ENCODE measurements at places on chromosomes 4 and X.

DNA sequence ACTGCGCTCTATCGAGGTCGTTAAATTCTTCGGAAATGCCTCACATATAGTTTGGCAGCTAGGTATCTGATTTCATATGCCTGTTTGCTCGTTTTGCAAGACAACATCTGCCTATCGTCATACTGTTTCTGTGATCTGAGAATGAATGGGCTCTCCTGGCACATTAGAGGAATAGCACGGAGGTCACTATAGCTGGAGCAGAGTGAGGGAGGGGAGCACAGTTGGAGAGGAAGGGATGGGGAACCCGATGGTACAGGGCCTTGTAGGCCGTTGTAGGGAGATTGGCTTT, 552 bp downstream of the IKBKG start:
- DNase-seq, result no peak

- DNase-seq, result no peak
Measured at GRCh38 chrX:44873415-44874276, 658 bp downstream of the KDM6A start.

DNA sequence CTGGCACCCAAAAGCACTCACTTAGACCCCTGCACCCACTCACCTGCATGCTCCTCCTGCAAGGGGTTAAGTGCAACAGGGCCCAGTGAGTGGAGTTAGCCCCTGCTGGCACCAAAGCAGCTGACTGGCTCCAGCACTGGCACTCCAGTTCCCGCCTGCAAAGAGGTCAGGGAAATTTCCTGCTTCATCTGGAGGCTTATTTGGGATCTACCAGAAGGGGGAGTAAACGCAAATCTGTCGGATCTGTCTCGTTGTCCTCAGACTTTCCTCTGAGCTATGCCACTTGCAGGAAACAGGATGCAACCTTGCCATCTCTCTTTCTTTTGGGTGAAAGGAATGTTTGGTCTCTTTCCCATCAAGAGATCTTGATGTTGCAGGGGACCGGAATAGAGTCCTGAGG, 435.6 kb downstream of the PCDH10 start:
- peak; percentile 4 for DNase-seq

DNA sequence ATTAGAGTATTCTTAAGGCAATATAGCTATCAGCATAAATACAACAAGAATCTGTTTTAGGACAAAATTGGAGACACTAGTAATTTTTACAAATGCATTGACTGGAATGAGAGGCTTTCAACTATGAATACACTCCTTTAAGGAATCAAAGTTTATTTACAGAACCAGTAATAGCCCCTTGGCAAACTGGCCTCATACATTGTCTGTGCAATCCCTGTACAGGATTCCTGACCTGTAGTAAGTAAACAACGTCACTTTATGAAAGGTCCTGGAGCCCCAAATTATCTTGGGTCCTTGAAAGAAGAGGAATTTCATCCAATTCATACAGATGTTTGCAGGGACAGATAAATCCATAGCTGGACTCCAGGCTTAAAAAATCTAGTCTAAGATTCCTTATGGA, 25.4 kb upstream of the CXCL3 start:
- no peak for DNase-seq

GRCh38 chr4:126541820-126542219, 1090.9 kb upstream of the INTU start:
- DNase-seq, result peak; percentile 14

DNA sequence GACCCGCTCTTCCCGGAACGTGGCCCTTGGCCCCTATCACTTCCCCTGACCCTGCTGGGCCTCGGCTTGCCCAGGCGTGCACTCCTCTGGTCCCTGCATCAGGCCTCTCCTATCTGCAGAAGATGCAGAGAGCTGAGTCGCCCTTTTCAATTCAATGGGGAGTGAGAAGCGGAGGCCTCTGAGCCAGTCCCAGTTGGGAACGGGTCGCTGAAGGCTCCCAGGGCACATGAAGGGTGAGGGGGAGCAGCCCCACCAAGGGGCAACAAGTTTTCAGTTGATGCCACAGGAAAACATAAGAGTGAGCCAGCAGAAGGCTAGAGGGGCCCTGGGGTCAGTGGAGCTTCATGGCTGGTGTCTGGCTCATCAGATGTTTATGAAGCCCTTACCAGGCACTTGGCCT, 17.1 kb downstream of the PSAPL1 start:
- DNase-seq, result no peak

- DNase-seq, result peak; percentile 45
Measured at GRCh38 chrX:39690541-39691415, 407.0 kb downstream of the BCOR start.
